ENCODE measurements at places on chromosomes 5 and 9. TPM values are rescaled to one million over a fixed set of nuclear protein-coding genes. Genes with fewer than 3 reads are reported as not detected.
A peak's percentile ranks its signal among the peaks of the same experiment; 100 is the strongest.

DNA sequence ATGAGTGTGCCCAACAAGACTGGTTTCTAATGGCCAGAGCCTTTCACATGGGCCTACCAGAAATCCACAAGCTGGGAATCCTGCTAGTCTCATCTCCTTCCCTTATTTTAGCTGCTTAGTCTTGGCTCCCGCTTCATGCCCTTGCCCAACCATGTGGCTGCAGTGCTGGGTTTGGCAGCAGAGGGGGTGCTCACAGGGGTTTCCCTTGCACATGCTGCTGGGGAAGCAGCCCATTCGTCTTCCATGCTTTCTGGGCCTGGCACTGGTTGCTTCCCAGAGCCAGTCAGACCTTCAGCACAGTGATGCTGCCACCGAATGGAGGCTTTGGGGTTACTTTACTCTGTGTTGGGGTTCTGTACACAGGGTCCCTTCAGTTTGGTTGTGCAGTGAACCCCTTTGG lies 26.3 kb downstream of the SLC46A2 start:
- no peak for DNase-seq
- no peak overlapping the region for H3K27ac ChIP-seq
- H3K4me3 ChIP-seq, result no peak overlapping the region
- H3K36me3 ChIP-seq, result no peaks in the 10 kb centered on the region
- no peaks in the 10 kb centered on the region for H3K4me1 ChIP-seq

GRCh38 chr5:82636591-82636990 lies 358.4 kb upstream of the RPS23 start:
- no peaks in the 10 kb centered on the region for H3K27me3 ChIP-seq
- H3K36me3 ChIP-seq, result no peaks in the 10 kb centered on the region
- DNase-seq, result no peak
- no peak overlapping the region for H3K27ac ChIP-seq

DNA sequence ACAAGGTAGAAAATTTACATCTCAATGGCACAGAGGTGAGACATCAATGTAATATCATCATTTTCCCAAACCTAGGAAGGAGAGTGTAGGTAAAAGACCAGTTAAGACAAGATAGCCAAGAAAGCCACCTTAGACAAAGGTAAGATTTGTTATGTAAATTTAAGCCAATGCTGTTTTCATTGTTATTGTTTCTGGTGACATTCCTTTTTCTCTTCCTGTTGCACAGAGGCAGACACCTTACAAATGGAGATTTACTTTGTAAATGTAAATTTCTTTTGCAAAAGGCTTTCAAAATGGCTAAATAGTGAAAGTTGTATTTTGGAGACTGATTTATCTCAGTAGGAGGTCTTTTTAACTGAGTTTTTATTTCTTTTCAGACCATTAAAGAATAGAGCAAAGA lies 159.1 kb downstream of the YIPF5 start:
- no peaks in the 10 kb centered on the region for H3K4me1 ChIP-seq
- no peak overlapping the region for H3K27ac ChIP-seq
- H3K36me3 ChIP-seq, result no peaks in the 10 kb centered on the region
- no peaks in the 10 kb centered on the region for H3K27me3 ChIP-seq

DNA sequence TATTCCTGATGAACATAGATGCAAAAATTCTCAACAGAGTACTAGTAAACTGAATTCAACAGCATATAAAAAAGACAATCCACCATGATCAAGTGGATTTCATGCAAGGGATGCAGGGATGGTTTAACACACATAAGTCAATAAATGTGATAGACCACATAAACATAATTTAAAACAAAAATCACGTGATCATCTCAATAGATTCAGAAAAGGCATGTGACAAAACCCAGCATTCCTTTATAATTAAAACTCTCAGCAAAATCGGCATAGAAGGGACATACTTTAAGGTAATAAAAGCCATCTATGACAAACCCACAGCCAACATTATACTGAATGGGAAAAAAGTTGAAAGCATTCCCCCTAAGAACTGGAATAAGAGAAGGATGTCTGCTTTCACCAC lies 166.9 kb upstream of the TRIM32 start:
- no peak overlapping the region for H3K27ac ChIP-seq
- DNase-seq, result no peak
- H3K4me3 ChIP-seq, result no peak overlapping the region
- H3K27me3 ChIP-seq, result no peaks in the 10 kb centered on the region
- no peaks in the 10 kb centered on the region for H3K36me3 ChIP-seq

DNA sequence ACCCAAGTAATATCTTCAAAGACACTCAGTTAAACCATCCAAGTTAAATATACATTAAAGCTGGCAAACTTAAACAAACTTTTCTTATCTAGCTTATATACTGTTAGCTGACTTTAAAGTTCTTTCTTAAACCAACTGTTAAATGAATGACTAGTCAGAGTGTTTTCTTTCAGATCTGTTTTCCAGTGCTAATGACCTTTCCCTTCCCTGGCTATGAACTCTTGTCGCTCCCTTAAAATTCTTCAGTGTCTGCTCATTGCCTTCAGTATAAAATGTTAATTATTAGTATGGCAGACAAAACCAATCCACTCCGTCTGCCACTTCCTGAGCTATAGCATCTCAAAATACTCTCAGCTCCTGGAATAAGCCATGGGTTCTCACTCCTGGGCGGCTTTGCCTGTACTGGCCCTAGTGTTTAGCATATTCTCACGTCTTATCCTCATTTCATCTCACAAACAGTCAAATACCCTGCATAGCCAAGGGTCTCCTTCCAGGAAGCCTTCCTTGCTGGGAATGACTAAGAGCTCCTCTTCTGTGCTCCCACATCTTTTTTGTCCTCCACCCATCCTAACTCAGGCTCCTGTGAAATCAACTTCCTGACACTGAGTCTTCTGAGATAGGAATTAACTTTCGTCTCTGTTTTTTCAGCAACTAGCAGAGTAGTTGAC lies 87.7 kb downstream of the VCAN start:
- H3K27ac ChIP-seq, result no peak overlapping the region
- no peak overlapping the region for H3K4me3 ChIP-seq
- no peaks in the 10 kb centered on the region for H3K36me3 ChIP-seq
- DNase-seq, result no peak
- no peaks in the 10 kb centered on the region for H3K27me3 ChIP-seq
- H3K4me1 ChIP-seq, result no peaks in the 10 kb centered on the region

DNA sequence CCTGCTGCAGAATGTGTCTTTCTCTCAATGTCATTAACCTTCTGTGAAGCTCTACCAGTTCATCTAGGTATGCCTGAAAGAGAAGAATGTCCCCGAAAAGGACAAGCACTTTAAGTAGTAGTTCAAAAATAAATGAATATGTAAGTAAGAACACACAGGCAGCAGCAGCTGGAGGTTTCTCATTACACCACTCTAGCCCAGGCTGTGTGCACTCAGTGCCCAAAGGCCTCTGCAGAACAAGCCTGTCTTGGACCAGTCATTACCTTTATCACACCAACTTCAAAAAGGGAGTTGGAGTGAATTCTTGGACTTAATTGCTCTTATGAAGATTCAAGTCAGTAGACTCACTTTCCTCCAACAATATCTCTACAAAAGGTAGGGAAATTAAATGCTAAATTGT lies 268.8 kb downstream of the MLLT3 start:
- no peak overlapping the region for H3K27ac ChIP-seq
- no peaks in the 10 kb centered on the region for H3K4me1 ChIP-seq
- no peak for DNase-seq
- H3K36me3 ChIP-seq, result no peaks in the 10 kb centered on the region
- H3K27me3 ChIP-seq, result no peaks in the 10 kb centered on the region
- no peak overlapping the region for H3K4me3 ChIP-seq

GRCh38 chr9:121895818-121896544 lies 197.1 kb downstream of the TTLL11 start:
- H3K36me3 ChIP-seq, result no peaks in the 10 kb centered on the region
- DNase-seq, result no peak
- H3K4me3 ChIP-seq, result no peak overlapping the region
- no peaks in the 10 kb centered on the region for H3K27me3 ChIP-seq
- H3K27ac ChIP-seq, result peak overlapping the region; percentile 25

DNA sequence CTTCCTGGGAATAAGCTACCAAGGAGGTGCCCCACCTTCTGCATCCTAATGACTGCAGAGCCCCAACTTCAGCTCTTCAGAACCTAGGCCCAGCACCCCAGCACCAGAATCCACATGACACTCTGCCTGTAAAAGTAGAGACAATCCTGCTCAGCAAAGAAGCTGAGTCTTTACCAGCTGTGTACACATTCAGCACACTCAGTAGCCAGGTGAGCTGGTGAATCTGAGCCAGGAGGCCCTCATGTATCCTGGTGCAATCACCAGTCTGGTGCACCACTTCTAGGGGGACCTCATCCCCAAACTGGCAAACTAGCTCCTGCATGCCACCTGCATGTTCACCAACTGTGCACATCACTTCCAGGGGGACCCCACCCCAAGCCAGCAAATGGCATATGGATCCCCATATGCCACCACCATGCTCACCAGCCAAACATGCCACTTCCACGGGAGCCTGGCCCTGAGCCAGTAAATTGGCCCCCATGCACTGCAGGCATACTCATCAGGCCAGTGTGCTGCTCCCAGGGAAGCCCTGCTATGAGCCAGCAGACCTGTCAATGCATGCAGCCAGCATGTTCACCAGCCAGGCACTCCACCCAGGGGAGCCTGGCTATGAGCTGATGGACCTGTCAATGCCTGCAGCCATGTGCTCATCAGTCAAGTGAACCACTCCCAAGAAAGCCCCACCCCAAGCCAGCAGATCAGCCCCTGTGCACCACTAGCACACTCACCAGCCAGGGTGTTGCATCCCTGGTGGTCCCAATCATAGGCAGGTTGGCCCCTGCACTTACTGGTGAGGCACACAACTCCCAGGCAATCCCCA lies 15.6 kb upstream of the BTNL9 start:
- no peaks in the 10 kb centered on the region for H3K27me3 ChIP-seq
- no peaks in the 10 kb centered on the region for H3K4me1 ChIP-seq
- H3K36me3 ChIP-seq, result no peaks in the 10 kb centered on the region
- no peak overlapping the region for H3K27ac ChIP-seq
- DNase-seq, result no peak

- no peak overlapping the region for H3K4me3 ChIP-seq
- no peaks in the 10 kb centered on the region for H3K36me3 ChIP-seq
- no peaks in the 10 kb centered on the region for H3K4me1 ChIP-seq
- H3K27ac ChIP-seq, result no peak overlapping the region
- DNase-seq, result no peak
These were observed 327.1 kb downstream of the MTRR start for GRCh38 chr5:8196061-8196460.

DNA sequence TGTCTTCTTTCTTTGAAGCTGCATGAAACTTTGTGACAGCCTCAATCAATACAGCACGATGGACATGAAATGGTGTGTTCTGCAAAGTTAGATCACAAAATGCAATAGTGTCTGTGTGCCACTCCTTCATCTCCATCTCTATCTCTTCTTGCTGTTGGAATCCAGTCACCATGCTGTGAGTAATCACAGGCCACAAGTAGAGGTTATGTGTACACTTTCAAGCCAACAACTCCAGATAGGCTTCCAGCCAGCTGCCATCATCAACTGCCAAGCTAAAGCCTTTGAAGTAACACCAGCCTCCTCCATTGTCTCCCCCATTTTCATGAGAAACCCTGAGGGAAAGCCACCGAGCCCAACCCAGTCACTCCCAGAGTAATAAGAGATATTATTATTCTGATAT lies 360.6 kb downstream of the PTPRD start:
- no peaks in the 10 kb centered on the region for H3K27me3 ChIP-seq
- no peak overlapping the region for H3K4me3 ChIP-seq
- no peaks in the 10 kb centered on the region for H3K4me1 ChIP-seq

DNA sequence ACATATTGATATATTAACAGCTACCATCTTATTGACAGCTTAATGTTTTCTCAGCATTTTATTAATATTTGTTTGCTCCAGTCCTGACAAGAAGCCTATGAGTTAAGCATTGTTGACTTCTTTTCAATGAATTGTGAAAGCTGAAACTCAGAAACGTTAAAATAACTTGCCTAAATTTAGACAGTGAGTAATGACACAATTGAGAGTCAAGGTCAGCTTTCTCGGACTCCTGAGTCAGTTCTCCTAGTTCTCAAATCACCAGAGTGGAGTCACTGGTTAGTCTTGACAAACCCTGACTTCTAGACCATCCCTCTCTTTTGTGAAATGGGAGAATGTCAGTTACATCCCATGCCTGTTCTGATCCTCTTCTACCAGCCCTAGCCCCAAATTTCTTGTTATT lies 222.7 kb upstream of the ACO1 start:
- no peak for DNase-seq
- H3K36me3 ChIP-seq, result no peaks in the 10 kb centered on the region
- no peak overlapping the region for H3K4me3 ChIP-seq
- no peaks in the 10 kb centered on the region for H3K27me3 ChIP-seq
- no peaks in the 10 kb centered on the region for H3K4me1 ChIP-seq

DNA sequence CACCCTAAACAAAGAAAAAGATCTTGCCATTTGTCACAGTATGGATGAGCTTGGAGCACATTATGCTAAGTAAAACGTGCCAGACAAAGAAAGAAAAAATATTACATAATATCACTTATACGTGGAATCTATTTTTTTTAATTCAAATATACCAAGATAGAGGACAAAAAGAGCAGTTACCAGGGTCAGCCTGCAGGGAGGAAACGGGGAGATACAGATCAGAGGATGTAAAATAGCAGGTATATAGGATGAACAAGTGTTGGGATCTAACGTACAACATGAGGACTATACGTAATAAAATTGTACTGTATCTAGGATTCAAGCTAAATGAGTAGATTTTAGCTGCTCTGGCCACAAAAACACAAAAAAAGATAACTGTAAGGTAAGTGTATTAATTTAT lies 247.5 kb downstream of the TMEM161B start:
- H3K4me3 ChIP-seq, result no peak overlapping the region
- H3K27me3 ChIP-seq, result no peaks in the 10 kb centered on the region
- DNase-seq, result no peak
- H3K36me3 ChIP-seq, result no peaks in the 10 kb centered on the region

DNA sequence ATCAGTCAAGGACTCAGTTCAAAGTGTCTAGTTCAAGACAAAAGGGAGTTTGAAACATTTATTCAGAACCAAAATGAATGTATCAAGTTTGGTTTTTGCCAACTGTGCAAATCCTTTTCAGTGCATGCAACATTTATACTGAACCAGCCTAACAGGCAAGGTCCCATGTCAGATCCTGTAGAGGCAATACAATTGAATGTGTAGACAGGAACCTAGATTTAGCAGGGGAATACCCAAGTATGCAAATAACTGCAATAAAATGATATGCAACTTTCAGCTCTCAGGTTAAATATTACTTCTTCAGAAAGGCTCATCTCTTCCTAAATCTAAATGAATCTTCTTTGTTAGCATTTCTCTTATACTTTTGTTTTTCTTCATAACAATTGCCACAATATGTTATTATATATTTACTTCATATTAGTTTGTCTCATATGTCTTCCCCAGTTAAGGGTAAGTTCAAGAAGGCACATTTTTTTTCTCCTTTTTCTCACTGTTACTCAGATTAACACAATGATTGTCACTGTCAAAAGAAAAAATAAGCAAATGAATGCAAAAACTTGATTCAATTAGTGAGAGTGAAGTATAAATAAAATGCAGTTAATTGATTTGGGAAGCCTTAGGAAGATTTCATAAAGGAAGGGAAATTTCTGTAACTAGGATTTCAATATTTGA lies 163.9 kb upstream of the RASA1 start:
- H3K27me3 ChIP-seq, result no peaks in the 10 kb centered on the region
- no peak overlapping the region for H3K4me3 ChIP-seq
- H3K4me1 ChIP-seq, result no peaks in the 10 kb centered on the region

- no peaks in the 10 kb centered on the region for H3K36me3 ChIP-seq
- no peak overlapping the region for H3K4me3 ChIP-seq
These were observed 77.3 kb upstream of the ITGA1 start for GRCh38 chr5:52710310-52710971.

- H3K27ac ChIP-seq, result no peak overlapping the region
- H3K27me3 ChIP-seq, result peaks cover 20% of the 10 kb centered on the region
- DNase-seq, result no peak
These were observed 102.5 kb upstream of the GABRP start for GRCh38 chr5:170681013-170681433.

The CDKN2B-AS1 gene
- 1.3 TPM for total RNA-seq

The NRG2 gene
- 16.5 TPM for total RNA-seq

The CYLC2 gene
- total RNA-seq, result not detected

The PTPRD gene
- total RNA-seq, result 5.4 TPM

The LHX6 gene
- total RNA-seq, result 4.8 TPM

Measured in breast epithelium (tissue), 4 donors.